ENCODE measurements at places on chromosomes 13 and 19.
A peak's percentile ranks its signal among the peaks of the same experiment; 100 is the strongest.

GRCh38 chr13:43908156-43909126 lies 28.7 kb downstream of the LACC1 start:
- no peak for DNase-seq

- no peak for DNase-seq
These were observed 7.3 kb downstream of the ZNF555 start for GRCh38 chr19:2848616-2849015.

DNA sequence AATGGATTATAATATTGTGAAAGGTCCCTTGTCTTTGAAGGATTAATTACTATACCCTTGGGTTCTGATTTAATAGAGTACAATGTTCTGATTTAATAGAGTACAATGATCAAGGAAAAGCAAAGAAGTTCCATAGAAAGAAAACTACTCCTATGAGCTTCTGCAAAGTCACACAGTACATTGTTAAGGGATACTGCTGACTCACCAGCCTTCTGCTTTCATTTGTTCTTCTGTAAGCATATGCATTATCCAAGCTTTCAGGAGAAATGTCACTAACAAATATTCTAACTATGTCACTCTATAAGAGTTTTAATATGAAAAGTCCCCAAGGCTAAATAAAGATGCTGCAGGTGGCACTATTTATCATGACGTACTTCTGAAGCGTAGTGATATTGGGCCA lies 396.7 kb downstream of the RFC3 start:
- no peak for DNase-seq

- no peak for DNase-seq
These were observed at the start of gene LYPD4 for GRCh38 chr19:41844601-41845000. LYPD4 (minus strand) TSS chr19:41844683; CDS start chr19:41839285, 5,398 bp downstream.

- DNase-seq: no peak
These were observed 11.7 kb downstream of the BCKDHA start for GRCh38 chr19:41409288-41409687.

- DNase-seq: peak; percentile 29
These were observed 12.2 kb upstream of the LILRA5 start for GRCh38 chr19:54325194-54325621.

- DNase-seq: no peak
These were observed 606 bp downstream of the PRDX2 start for GRCh38 chr19:12800923-12801465.

GRCh38 chr19:11261971-11262839 lies at the start of gene DOCK6:
DOCK6 (minus strand) TSS chr19:11262524; CDS start chr19:11262440, 84 bp downstream.
- DNase-seq: no peak

DNA sequence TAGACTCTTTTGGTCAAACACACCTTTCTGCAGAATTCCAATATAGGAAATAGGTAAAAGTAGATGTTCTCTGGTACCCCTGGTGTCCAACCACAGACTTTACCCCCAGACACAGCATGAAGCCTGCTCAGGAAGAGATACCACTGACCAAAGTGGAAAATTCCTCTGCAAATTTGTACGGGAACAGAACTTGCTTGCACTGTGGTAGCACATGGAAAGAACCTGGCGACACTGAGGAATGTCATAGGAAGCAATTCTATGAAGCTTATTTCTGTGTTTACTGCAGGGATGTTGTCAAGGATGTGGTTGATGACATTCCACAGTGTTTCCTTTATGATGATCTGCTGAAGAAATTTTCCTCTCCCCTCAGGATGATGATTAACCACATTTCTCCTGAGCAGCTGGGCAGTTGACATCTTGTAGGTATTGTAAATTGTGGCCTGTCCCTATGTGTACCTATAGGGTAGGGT lies 48.9 kb upstream of the TNFSF11 start:
- DNase-seq: no peak

GRCh38 chr13:60158321-60158801 lies 5.4 kb downstream of the DIAPH3 start:
- no peak for DNase-seq

DNA sequence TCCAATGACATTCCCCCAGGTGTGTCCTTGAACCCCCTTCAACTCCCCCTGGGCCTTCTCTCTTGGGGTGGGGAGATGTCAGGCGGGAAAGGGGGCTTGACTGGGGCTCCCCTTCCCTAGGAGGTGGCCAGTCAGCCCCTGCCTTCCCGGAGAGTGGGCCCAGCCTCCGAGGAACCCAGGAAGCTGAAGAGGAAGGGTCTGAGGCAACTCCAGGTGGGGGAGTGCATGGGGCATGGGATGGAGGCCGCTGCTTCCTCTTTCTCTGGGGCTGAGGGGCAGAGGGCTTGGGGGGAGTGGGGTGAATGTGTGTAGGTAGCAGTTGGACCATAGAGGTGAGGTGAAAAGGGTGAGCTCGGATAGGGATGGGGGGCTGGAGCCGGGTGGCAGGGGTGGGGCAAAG lies 2.7 kb upstream of the INAFM1 start:
- no peak for DNase-seq

DNA sequence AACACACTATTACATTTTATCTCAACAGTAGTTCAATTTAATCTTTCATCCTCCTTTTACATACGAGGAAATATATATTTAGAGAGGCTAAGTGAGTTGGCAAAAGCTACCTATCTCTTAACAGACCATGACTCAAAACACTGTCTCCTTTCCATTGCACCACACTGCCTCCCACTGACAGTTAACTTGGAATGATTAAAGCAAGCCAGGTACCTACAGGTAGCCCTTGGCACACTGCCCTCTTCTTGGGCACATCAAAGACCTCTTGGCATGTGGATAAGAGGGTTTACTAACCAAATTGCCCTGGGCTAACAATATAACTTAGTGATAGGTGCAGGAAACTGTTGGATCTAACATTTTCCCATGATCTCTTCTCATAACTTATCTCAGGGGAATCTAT lies 1.8 kb downstream of the ABHD13 start:
- DNase-seq: no peak

GRCh38 chr13:104105418-104106355 lies 1039.5 kb upstream of the SLC10A2 start:
- DNase-seq: no peak

DNA sequence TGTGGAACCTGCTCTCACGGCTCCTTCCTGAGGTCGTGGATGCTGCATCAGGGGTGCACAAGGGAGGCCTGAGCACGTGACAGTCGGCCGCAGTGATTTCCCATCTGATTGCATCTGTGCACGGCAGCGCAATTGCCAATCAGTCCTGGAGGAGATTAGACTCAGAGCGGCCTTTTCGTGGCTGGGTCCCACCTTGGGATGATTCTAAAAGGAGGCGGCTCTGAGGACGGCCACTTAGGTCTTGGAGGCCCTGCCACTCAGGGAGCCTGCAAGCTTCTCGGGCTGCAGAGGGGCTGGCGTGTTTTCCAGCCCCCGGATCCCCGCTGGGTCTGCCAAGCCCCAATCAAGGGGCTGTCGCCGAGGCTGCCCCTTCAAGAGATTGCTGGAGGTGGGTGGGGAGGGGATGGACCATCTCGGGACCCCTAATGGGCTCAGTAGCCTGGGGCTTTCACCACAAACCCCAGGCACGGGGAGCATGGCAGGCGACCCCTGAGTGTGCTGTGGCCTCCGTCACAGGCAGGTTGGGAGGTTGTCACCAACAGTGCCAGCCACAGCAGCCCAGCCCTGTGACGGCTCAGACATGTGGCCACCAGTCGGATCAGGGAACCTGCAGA lies 51.6 kb downstream of the SOX1 start:
- no peak for DNase-seq

GRCh38 chr13:106284358-106284757 lies 251.1 kb downstream of the EFNB2 start:
- DNase-seq: no peak

- no peak for DNase-seq
These were observed 16.2 kb upstream of the ANGPTL8 start for GRCh38 chr19:11223200-11223599.

DNA sequence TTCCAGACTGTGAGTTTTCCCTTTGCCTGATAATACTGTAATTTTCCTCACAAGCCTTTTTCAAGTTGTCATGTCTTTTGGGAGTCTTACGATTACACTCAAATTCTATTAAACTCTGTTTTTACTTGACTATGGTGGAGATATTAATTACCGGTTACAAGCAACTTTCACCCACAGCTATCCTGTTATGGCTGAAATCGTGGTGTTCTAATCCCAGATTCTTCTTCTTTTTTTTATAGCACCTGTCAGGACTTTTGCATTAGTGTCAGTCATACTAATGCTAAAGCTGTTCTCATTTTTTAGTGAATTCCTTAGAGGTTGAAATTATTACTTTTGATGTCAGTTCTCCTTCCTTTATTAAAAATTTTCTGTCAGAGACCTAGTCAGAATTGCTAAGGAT lies 187.8 kb upstream of the CSNK1A1L start:
- no peak for DNase-seq

DNA sequence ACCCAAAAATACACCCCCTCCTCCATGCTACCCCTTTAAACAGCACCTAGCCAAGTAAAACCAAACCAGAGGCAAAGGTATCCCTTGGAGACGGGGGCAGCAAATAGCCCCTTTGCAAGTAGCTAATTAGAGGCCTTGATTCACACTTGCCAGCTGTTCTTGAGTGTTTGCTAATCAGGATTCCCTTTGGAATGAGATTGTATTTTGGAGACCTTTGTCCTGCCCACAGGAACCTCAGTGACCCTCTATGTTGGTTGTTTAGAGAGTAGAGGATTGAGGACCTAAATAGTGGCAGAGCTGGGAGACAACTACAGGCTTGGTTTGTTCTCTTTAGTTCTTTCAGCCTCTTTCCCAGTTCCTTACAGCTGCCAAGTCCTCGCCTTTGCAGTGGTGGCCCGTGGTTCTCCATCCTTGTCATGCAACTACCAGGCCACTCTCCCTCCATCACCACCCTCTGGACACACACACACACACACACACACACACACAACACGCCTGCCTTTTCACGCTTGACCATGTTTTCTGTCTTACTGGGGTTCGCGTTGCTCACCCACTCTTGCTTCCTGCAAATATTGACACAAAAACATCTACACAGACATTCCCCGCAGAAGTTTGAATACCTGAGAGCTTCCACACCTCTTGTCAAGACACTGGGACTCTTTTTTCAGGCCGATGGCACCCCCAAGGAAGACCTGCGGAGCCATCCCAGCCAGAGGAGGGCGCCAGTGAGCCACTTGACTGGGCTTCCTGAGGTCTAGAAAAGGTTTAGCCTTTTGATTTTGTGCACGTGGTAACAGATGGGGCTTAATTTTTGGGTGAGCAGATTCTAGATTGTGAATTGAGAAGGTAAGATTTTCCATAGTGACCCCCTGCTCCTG lies 80.0 kb upstream of the GPR183 start:
- DNase-seq: peak; percentile 83

GRCh38 chr19:58037927-58038687 lies 4.3 kb downstream of the ZSCAN1 start:
- DNase-seq: no peak

DNA sequence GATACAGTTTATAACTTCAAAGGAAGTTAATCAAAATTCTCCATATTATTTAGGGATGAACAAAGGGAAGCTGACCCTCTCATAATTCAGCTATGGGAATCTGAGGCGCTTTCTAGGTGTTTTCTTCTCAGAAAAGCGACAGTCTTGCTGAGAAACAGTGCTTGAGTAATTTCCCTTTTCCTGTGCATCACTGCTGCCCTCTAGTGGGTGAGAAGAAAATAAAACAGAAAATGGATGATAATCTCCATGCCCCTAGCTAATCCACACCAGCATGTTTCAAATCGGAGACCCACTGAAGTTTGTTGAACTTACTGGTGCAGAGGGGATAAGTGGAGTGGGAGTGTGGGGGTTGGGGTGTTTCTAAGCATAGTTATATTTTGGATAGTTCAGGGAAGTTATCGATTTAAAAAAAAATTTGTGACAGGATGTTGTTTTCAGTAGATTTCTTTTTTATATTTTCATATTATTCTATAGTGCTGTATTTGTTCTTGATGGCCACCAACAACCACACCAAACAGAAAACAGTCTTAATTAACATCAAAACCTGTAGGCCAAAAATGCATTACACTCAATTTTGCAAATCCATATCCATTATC lies 21.4 kb downstream of the LCP1 start:
- DNase-seq: no peak

DNA sequence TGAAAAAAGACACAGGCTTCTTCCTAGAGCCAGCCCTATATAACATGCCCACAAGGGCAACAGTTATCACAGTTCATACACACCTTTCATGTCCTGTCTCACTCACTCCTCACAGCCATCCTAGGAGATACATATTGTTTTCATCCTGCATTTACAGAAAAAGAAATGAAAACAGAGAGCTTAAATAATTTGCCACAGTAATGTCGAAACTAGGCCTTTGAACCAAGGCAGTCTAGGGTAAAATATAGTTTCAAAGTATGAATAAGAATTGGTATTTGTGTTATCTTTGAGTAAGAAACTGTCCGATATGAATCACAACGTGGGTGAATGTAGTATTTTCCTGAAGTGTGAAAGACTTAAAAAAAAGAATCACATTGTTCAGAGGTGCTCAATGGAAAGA lies 26.8 kb downstream of the CLDN10 start:
- DNase-seq: no peak

- DNase-seq: no peak
These were observed 12.5 kb downstream of the ZNF611 start for GRCh38 chr19:52722062-52723003.

- no peak for DNase-seq
These were observed 313.2 kb downstream of the SHISA2 start for GRCh38 chr13:25738342-25739196.

DNA sequence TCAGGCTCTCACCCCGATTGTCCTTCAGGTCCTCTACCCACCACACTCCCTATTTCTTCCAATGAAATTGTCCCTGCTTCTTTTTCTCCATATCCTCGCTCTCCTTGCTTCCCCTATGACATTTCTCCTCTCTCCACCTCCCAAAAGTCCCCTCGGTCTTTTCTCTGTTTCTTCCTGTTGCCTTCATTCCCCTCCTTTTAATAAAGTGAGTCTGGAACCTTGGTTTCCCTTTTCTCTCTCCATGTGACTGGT lies 676 bp upstream of the ZNF574 start:
- DNase-seq: no peak

GRCh38 chr13:23980160-23980551 lies 82.9 kb upstream of the C1QTNF9B start:
- peak; percentile 80 for DNase-seq

- DNase-seq: no peak
These were observed 1708.9 kb downstream of the SLITRK5 start for GRCh38 chr13:89380101-89380500.

- DNase-seq: no peak
These were observed 51.0 kb upstream of the DOCK9 start for GRCh38 chr13:99028890-99029289.

DNA sequence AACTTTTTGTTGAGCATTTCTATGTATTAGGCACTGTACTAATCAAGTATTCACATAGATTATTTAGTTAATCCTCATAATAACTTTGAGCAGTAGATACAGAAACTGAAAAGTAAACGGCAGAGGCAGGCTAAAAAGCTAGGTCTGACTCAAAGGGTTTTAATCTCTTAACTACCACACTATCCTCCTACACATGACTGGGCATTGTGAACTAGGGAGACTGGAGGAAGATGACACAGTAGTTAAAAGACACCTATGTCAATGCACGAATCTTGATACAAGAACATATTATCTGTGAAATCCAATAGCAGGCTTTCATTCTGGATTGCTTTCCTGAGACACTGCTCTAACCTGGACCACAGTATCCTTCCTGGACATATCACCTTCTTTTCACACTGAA lies 36.3 kb downstream of the MICU2 start:
- DNase-seq: no peak

- DNase-seq: no peak
These were observed 370.2 kb downstream of the MTUS2 start for GRCh38 chr13:29190298-29190697.

All from stimulated activated CD8-positive, alpha-beta memory T cell treated with anti-CD3 and anti-CD28 coated beads, Interleukin-7, amount 100 ng/mL, for 1 hour (primary cell).